ENCODE measurements at places on chromosomes 3 and 15.

GRCh38 chr3:185927501-185928200 is 10.2 kb downstream of the TRA2B start:
- DNase-seq: no peak

DNA sequence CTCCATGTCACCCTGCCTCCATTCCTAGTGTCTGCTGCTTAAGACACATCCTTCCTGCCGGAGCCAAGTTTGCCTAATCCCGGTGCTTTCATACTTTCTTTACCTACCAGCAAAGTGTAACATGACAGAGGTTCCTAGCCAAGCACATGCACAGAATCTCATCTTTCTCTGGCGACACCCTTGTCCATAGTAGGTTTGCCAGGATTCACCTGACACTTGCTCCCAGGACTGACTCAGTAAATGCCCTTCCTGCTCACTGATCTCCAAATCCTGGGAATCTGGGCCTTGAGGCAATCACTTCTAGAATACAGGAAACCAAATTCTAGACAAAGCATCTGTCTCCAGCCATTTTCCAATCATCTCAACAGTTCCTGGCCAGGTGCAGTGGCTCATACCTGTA is 10.2 kb upstream of the NR2E3 start:
- no peak for DNase-seq

DNA sequence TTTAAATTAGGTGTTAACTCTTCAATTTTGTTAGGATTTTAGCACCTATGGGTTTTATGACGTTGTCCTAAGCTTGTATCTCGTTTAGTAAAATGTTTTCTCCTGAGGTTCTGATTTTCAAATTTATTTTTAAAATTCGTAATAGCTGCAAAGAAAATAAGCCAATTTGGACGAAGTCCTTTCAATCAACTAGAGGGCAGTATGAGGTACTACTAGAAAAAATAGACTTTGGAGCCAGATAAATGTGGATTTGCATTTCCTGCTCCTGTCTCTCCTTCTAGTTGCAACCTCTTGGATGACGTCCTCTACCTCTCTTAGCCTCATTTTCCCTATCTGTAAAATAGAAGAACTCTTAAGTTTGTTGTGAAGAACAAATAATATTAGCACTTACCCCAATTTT is 81.1 kb downstream of the SLTM start:
- no peak for DNase-seq

DNA sequence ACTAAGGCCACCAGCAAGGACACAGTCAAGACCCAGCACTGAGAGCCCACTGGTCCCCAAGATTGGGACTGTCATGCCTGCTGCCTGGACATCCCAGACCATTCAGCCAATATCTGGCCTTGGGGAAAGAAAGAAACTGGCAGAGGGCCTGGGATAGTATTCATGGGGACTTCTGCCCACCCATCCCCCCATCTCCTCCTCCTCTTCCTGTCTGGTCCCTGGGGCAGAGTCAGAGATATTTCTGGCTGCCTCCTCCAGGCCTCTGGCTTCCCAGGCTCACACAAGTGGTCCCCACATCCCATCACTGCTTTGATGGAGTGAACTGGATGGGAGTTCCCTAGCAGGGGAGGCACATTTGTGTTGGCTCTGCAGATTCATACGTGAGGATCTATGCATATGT is 4.2 kb upstream of the RASL12 start:
- DNase-seq: no peak

GRCh38 chr3:40181182-40181581 is 128.3 kb upstream of the EIF1B start:
- DNase-seq: no peak

- DNase-seq: no peak
Measured at GRCh38 chr3:16332904-16333426, 68.0 kb downstream of the OXNAD1 start.

- DNase-seq: no peak
Measured at GRCh38 chr3:188090620-188091309, 63.2 kb upstream of the LPP start.

GRCh38 chr3:126113238-126113555 is 29.3 kb upstream of the SLC41A3 start:
- DNase-seq: no peak

DNA sequence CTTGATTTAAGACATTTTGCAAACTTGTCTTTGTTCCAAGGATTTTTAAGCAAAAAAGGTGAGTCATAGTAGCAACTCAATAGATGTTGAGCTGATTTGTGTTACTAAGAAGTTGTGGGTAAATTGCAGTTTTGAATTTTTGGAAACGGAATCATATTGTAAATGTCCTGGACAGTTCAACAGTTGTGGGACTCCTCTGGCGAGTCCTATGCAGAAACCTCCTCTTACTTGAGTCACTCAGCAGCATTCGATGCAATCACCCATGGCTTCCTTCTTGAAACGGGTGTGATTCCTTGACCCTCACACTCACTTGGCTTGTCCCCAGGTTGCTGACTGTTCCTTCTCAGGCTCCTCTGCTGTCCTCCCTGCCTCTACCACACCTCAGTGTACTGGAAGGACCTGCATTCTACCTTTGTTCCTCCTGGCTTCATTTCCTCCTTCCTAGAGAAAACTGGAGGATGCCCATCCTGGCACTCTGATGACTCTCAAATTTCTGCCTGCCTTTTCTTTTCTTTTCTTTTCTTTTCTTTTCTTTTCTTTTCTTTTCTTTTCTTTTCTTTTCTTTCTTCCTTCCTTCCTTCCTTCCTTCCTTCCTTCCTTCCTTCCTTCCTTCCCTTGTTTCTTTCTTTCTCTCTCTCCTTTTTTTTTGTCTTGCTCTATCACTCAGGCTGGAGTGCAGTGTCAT is 52.8 kb upstream of the DGKG start:
- peak; percentile 20 for DNase-seq

GRCh38 chr3:125059488-125060245 is 3.9 kb upstream of the HEG1 start:
- DNase-seq: no peak

GRCh38 chr15:40467261-40467615 is 3.5 kb upstream of the CHST14 start:
- DNase-seq: no peak

DNA sequence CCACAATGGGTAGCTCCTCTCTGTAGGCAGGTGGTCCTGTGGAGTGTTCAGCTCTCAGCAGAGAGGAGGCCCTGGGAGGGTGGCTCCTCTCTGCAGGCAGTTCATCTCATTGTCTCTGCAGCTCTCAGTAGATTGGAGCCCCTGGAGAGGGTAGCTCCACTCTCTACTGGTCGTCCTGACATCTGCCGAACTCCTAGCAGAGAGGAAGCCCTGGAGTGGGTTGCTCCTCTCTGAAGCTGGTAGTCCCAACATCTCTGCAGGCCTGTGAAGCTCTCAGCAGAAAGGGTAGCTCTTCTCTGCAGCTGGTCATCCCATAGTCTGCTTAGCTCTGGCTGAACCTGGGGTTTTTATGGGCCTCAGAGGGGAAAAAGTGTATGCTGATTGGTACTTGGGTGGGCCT is 50.8 kb downstream of the EFCAB12 start:
- no peak for DNase-seq

DNA sequence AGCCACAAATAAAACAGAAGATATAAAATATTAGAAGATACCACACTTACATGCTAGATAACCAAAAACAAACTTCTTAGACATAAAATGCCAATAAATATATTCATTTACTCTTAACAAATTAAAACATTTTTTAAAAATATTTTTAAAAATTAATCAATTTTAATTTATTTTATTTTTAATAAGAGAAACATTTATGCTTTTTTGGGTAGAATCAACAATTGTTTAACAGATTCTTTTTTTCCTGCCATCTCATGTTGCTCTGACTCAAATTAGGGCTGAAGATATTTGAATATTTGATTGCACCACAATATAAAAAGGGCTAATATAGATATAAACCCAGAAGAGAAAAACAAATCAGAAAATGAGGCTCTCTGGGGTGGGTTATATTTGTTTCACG is 172.6 kb downstream of the GOLGA6L6 start:
- DNase-seq: no peak

- DNase-seq: no peak
Measured at GRCh38 chr3:66538390-66538789, 37.6 kb upstream of the LRIG1 start.

- no peak for DNase-seq
Measured at GRCh38 chr3:62723166-62723913, 151.9 kb downstream of the CADPS start.

DNA sequence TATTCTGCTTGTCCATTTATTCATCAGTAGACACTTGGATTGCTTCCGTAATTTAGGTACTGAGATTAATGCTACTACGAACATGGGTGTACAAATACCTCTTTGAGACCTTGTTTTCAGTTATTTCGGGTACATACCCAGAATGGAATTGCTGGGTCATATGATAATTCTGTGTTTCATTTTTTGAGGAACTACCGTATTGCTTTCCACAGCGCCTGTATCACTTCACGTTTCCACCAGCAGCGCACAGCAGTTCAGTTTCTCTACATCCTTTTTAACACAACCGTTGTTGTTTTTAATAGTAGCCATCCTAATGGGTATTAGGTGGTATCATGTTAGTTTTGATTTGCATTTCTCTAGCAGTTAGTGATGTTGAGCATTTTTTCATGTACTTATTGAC is 9.5 kb downstream of the PAK2 start:
- DNase-seq: no peak

- DNase-seq: no peak
Measured at GRCh38 chr3:57557085-57557537, 1.0 kb downstream of the PDE12 start.

- DNase-seq: no peak
Measured at GRCh38 chr15:99895189-99895955, 162.1 kb upstream of the LYSMD4 start.

DNA sequence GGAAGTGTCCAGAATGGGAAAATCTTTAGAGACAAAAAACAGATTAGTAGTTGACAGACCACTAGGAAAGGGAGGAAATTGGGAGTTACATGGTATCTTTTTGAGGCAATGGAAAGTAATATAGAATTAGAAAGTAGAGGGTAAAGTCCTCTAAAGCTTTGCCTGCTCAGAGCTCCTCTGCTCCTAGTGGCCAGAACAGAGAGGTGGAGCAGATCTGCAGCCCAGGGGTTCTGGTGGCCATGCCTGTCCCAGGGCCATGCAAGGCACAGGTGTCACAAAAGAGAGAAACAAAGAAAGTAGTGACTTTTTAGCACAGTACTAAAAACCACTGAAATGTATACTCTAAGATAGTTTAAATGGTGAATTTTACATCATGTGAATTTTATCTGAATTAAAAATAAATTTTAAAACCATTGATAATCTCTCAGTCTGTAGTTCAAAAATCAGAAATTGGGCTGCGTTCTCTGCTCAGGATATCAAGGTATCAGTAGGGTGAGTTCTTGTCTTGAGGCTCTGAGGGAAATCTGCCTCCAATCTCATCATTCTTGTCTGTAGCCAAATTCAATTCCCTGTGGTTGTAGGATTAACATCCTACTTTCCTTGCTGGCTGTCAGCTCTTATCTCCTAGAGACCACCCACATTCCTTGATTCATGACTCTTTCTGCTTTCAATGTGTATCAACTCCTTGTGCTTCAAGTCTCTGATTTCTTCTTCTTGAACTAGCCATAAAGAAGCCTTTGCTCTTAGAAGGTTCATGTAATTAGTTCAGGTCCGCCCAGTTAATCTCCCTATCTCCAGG is 23.6 kb downstream of the PYGO1 start:
- no peak for DNase-seq

- DNase-seq: no peak
Measured at GRCh38 chr3:188749010-188749617, 422.7 kb upstream of the TPRG1 start.

- DNase-seq: peak; percentile 37
Measured at GRCh38 chr3:8970971-8971589, 7.8 kb upstream of the RAD18 start.

- DNase-seq: no peak
Measured at GRCh38 chr3:89912031-89912430, 804.6 kb downstream of the EPHA3 start.
